ENCODE measurements at places on chromosomes 12 and 14.

GRCh38 chr12:119683413-119683812, 15.5 kb downstream of the PRKAB1 start:
- DNase-seq = no peak

GRCh38 chr12:26122061-26122680, 2.7 kb downstream of the BHLHE41 start:
- peak; percentile 18 for DNase-seq

DNA sequence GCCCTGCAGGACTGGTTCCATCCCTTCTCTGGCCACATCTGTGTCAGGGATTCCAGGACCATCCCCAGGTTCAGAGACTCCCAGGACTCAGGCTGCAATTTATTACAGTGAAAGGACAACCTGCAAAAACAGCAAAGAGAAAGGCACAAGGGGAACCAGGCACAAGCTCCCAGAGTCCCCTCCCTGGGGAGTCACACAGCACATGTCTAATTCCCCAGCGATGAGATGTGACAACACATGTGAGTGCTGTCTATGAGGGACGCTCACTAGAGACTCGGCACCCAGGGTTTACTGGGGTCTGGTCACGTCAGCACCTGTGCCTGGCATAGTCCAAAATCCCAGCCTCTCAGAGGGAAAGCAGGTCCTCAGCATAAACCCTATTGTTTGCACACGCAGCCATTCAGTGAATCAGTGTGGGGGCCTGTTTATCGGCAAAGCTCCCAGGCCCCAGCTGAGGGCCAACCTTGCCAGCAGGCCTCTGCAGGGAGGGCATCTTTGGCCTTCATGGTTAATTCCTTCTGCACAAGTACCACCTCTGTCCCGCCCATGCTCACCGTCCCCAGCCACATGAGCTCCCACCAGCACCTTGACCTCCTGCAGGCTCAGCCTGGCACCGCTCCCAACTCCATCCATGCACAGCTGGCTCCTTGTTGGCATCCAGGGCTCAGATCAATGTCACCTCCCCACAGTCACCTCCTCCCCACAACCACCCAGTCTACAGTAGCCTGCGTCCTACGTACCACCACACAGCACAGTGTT, 198.9 kb upstream of the SFSWAP start:
- no peak for DNase-seq

DNA sequence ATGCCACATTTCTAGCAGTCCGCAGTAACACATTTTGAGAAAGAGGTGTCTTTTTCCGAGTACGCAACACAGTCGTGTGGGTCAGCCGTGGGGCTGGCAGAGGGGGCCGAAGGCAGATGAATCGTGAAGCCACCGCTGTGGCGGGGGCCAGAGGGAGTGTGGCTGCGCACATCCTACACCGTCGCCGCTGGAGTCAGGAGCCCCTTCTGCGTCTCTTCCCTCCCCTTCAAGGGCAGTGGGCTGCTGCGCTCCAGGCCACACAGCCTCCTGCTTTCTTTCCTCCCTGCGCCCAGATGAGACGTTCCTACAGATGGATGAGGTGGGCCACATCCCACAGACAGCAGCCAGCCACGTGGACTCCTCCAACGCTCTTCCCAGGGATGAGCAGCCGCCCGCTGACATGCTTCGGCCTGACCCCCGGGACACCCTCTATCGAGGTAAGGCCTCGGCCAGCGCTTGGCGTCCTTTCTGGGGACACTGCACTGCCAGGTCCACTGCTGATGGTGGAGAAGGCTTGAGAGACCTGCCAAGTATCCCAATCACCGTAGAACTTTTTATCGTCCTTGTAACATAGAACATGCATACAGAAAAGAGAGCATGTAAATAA, 89.8 kb downstream of the B4GALNT3 start:
- no peak for DNase-seq

- DNase-seq = peak; percentile 15
Observed at GRCh38 chr14:63717702-63718101, 10.2 kb downstream of the SGPP1 start.

GRCh38 chr14:75297411-75298040, 18.9 kb downstream of the FOS start:
- no peak for DNase-seq

DNA sequence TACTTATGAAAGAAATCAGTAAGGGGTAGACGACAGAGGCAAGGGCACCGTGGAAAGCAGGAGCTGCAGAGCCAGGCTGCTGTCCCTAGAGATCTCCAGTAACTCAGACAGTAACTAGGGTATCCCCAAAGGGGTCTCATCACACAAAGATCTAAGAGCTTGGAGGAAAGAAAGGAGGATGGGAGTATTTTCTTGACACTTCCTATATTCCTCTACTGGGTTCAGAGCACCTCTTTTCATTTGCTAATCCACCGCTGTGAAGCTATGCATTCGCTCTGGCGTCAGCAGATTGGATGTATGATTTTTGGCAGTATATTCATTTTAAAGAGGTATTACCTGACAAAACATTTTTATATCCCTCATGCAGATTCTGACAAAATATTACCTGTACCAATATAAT, 12.6 kb downstream of the USP44 start:
- no peak for DNase-seq

DNA sequence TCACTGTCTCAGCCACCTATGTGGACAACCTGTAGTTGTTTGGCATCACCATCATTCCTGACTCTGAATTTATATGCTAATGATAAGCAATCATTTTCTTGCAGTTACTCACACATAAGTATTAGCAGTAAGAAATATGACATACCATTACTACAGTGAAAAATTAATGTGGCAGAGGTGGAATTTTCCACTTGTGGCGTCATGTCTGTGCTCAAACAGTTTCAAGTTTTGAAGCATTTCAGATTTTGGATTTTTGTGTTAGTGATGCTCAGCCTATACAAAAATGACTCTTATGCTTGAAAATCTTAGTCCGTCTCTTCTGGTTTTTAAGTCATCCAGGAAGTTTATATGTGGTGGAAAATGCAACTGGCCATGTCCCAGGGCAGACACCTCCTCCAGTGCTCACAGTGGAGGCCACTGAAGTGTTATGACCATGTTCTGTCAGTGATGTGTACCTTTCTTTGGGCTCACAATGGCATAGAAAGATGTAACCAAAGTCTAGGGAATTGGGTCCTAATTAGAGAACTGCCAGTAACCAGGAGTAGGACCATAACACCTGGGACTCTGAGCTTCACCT, 220.6 kb downstream of the SYT1 start:
- no peak for DNase-seq

DNA sequence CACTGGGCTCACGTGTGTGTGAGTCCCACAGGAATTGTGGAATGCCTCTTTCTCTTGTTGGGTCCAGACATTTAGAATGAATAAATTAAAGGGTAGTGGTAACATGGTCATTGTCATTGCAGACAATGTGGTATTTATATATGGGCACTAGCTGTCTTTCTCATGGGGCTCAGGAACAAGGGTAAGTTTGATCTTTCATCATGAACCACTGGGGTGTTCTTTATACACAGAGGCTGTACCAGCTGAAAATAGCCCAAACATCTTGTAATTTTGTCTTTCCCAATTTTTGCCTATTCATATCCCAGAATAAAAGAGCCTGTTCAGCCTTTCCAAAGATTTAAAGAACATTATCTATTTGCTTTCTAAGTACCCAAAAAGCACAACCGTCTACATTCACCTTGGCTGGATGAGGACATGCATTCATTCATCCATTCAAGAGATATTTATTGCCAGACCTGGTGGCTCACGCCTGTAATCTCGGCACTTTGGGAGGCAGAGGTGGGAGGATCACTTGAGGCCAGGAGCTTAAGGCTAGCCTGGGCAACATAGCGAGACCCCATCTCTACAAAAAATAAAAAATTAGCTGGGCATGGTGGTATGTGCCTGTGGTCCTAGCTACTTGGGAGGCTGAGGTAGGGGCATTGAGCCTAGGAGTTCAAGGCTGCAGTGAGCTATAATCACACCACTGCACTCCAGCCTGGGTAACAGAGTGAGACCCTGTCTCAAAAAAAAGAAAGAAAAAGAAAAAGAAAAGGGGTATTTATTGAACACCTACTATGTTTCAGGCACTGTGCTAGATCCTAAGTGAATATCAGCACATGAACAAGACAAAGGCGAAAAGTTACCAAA, 4.4 kb upstream of the FOS start:
- DNase-seq = no peak

DNA sequence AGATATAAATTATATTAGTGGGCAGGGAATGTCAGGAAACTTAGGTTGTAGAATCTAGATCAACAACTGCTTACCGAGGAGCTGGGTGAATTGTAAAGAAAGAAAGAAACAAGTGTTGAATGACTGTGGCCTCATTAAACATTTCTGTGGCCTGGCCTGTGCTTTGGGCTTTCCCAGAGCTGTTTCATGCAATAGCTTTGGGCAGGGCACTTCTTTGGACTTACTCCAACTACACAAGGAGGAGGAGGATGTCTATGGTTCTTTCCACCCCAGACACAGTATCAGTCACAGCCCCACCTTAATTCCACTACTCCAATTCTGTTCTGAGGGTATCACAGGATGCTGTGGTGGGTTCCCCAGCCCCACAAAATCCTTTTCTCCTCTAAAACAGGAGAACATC, 38.0 kb downstream of the DPF3 start:
- DNase-seq = no peak

DNA sequence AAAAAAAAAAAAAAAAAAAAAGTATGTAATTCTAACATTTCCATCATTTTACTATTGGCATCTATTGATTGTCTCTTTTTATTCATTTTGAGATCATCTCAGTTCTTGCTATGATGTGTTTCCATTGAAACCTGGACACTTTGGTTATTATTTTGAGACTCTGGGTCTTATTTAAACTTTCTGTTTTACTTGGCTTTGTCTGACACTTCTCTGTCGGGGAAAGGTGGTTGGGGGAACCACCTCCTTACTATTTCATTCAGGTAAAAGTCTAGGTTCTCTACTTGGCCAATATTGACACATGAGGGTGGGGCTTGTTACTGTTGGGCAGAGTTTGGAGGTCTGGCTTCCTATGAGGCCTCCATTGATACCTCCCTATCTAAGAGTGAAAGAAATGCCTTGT, 228.0 kb downstream of the NRXN3 start:
- DNase-seq = no peak

DNA sequence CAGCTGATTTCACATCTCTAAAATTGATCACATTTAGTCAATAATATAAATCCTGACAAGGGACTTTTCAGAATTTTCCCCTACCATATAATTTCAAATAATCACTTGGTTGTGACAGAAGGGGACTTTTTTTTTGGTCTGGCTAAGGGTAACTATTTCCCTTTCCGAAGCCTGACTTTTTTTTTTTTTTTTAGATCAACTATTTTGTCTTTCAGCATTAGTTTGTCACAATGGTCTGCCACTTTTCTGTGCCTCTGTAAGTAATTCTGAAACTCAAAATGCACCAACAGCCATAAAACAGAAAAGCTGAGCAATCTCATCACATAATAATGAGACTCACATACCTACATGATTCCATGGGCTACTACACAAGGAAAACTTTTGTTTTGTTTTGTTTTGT, 266.4 kb downstream of the SSPN start:
- DNase-seq = no peak

DNA sequence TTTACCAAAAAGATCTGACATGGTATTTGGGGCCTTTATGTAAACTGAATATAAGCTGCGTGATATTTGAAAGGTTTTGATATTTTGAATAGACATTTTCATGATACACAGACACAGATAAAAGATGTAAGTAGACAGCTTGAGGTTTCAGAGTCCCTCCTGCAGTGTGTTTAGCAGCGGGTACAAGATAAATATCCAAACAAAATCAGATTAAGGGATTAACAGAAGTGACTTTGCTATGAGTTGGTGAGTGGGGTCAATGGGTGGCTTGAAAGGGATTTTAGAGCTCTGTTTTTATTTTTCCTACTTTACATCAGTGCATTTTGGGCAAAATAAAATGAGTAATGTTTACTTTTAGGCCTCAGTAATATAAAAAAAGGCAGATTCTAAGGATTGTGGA, 84.1 kb downstream of the IGF1 start:
- no peak for DNase-seq

- no peak for DNase-seq
Observed at GRCh38 chr12:139585-139984, 73.0 kb downstream of the IQSEC3 start.

- no peak for DNase-seq
Observed at GRCh38 chr12:65894624-65895390, 70.5 kb downstream of the HMGA2 start.

GRCh38 chr12:19248929-19249602, 119.5 kb downstream of the PLEKHA5 start:
- DNase-seq = no peak

DNA sequence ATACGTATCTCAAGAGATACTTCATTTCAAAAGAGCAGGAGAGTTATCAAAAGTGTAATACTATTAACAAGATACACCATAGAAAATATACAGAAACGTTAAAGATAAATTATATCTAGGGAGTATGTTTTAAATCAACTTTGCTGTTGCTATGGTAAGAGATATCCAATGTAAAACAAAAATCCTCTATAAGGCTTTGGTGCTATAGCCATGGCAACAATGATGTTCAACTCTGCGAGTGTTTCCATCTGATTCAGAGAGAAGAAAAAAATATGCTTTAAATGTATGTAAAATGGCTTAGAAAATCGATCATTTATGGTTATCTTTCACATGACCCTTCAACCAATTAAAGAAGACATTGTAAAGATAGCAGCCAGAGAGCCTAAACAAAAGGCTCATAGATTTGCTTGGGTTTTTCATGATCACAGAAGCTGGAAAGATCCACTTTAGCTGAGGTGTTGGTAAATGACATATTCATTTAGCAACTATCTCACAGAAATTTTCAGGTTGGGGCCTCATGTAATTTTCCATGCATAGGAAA, 387.0 kb upstream of the GARIN6 start:
- DNase-seq = no peak

- DNase-seq = no peak
Observed at GRCh38 chr12:41013881-41014642, 174.1 kb upstream of the PDZRN4 start.
